T-helper 2 cell treated with Interferon-gamma antibody and Interleukin-4, amounts not matched to agents 5 μg/mL and 100 μg/mL, for 36 hours (primary cell): ENCODE measurements at places on chromosomes 2 and 18.

DNA sequence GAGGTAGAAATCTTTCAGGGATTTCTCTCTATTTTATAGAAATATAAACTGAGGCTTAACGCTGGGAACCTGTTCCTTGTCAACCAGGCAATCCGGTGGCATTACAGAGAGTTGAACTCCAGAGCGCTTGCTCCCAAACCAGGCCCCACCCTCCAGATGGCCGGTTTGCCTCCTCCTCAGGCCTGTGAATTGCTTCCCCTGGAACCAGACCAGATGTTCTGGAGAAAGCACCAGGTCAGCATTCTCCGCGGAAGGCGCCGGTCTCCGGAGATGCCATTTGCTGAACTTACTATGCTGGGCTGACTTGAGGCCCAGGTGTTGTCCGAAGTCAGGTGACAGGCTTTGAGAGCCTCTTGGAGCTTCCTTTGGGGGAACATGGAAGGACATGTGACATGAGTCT, 17.2 kb downstream of the TNP1 start:
- DNase-seq: no peak

GRCh38 chr2:202307690-202308089, 42.1 kb downstream of the NOP58 start:
- DNase-seq: no peak

GRCh38 chr2:66771359-66771976, 336.5 kb downstream of the MEIS1 start:
- DNase-seq: no peak

DNA sequence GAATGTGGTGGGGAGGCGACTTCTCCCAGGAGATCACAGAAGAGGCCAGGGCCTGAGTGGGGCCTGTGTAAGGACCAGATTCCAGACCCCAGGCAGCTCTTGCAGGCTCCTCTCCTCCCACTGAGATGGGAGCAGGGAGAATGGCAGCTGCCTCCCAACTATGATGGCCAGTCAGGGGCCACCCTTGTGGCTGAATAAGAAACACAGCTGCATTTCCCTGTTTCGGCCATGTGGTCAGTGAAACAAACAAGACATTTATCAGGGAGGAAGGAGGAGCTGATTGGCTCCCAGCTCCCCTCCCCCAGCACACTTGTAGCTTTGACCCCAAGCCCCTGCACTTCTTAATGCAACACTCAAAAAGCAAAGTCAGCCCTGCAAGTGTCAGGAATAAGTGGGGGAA, 143.5 kb downstream of the CELF4 start:
- DNase-seq: no peak

- DNase-seq: no peak
Measured at GRCh38 chr2:135890149-135890548, 13.9 kb upstream of the MCM6 start.

GRCh38 chr2:238888781-238889180, 40.9 kb downstream of the TWIST2 start:
- no peak for DNase-seq

DNA sequence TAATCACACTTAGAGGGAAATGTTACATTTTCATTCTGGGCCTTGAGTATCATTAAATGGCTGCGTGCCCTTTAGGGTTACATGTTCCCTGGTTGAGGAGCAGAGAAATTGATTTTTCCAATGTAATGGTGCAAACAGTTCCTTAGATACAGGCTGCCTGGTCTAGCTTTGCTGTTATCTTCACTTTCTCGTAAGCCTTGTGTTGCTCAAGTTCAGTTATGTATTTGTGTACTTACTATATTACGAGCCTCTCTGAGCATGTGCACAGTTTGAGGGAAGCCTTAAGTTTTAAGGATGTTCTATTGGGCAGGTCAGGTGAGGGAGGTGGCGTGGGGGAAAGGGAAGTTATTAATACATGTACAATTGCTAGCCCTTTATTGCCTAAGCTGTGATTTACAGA, 23.7 kb downstream of the CEP192 start:
- DNase-seq: no peak

DNA sequence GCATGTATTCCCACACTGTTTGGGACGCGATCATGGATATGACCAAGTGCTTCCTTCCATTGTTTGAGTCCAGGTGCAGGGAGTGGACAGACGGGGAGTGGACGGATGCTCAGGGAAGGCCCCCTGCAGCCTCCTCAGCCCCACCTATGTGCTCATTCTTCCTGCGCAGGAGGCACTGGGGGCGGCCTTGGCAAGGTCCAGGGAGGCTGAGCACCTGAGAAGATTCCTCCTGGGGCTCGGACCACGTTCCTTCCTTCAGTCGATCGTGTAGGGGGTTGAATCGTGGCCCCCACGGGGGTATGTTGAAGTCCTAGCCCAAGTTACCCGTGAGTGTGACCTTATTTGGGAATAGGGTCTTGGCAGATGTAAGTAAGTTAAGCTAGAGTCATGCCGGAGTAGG, 60.4 kb downstream of the ASB1 start:
- no peak for DNase-seq

DNA sequence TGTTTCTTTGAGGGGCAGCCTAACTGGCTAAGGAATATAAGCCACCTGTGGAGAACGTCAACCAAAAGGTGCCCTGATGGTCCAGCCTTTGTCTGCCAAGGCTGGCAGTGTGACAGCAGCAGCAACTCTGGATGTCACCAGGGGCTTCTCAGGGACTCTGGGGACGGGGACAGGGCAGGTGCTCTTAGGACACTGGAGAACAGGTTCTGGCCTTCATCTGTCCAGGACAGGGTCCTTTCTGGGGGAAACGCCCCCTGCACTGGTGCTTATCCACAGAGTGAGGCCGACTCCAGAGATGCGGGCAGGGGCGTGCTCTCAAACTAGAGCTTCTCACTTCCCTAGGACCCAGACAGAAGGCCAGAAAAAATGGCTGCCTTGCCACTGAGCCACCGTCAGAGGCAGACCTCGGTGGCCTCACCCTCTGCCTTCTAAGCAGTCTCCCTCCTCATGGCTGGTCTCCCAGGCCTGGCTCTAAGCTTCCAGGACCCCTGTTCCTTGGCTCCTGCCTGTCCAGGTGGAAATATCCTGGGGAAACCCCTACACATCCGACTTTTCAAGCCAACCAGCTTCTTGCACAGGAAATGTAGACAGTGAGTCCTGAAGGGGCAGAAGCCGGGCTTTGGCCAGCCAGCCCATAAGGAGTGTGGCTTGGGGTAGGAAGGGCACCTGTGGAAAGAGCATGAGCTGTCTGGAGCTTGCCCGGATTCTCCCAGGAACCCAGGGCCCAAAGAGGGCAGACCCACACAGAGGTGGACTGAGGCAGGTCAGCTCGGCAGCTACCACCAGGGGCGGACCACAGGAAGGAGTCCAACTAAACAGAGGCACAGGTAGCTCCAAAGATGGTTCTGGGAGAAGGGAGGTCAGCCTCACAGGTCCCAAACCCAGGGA, 11.3 kb upstream of the SFXN5 start:
- no peak for DNase-seq

GRCh38 chr2:197952540-197953202, 148.3 kb downstream of the PLCL1 start:
- DNase-seq: peak; percentile 59

DNA sequence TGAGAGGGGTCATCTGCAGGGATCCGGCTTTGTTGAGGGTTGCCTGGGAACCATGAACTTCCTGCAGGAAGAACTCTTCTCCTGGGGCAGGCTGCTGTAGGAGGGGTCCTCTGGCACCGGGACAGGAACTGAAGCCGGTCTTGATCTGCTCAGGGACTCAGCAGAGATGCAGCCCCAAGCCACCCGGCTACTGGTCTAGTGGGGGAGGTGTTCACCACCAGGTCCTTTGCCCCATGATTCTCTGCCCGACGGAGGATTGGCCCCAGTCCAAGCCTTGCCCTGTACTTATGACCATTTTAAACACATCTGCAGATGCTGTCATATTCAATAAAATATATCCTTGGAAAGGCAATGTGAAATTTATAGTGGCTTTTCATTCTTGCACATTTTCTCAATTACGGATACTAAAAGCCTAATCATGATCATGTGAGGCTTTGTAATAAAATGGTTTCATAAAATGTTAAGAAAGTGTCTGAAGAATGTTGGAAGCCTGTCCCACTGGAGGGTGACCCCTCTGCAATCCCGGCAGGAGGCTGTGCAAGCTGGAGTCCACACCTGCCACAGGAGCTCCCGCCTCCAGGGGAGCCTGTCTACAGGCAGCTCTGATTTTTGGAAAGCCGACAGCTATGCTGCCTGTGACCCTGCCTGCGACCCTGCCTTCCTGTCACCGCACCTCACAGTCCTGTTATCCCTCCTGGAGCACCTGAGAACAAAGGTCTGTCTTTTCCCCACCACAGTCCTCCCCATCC, 98.8 kb upstream of the TAF1B start:
- no peak for DNase-seq
